Stimulated activated CD8-positive, alpha-beta memory T cell treated with anti-CD3 and anti-CD28 coated beads, Interleukin-4, amount 100 ng/mL, for 1 hour (primary cell): ENCODE measurements at places on chromosomes 4 and X.

- no peak for DNase-seq
Measured at GRCh38 chrX:49037883-49038475, 5.2 kb downstream of the TFE3 start.

GRCh38 chrX:2521092-2521926 is 20.5 kb upstream of the DHRSX start:
- DNase-seq = no peak

- no peak for DNase-seq
Measured at GRCh38 chrX:154804261-154804956, 876 bp downstream of the MPP1 start.

DNA sequence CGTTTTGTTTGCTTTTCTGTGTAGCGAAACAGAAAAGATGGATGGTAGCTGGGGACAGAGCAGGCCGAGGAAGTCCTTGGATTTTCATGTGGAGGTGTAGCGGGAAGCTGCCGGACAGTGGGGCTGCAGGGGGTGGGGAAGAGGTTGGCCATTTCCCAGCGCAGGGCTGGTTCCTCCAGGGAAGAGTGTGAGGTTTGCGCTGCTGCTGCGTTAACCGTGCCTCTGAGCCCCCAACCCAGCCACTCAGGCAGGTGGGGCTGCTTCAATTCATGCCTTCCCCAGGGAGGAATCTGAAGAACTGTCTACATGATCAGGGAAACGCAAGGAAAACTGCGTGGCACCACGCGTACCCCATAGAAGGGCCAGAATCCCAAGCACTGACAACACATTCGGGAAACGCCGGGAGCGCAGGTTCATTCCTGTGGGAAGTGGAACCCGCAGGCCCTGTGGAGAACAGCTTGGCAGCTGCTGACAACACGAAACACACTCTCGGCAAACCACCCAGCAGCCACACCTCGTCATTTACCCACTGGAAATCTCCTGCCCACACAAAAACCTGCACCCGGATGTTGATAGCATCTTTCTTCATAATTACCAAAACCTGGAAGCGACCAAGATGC is 57.7 kb downstream of the PCGF3 start:
- no peak for DNase-seq

- DNase-seq = no peak
Measured at GRCh38 chrX:53018627-53019026, 30.0 kb upstream of the GPR173 start.

- no peak for DNase-seq
Measured at GRCh38 chr4:114479595-114479994, 119.0 kb upstream of the UGT8 start.
